HT1080 (cell line): ENCODE measurements at places on chromosomes 3 and 15.
A peak's percentile ranks its signal among the peaks of the same experiment; 100 is the strongest.

- DNase-seq = peak; percentile 3
Measured at GRCh38 chr3:89107461-89108290, at the start of gene EPHA3. TSS of gene EPHA3 (plus strand) at chr3:89107621. CDS start at chr3:89107749, 128 bp downstream.

DNA sequence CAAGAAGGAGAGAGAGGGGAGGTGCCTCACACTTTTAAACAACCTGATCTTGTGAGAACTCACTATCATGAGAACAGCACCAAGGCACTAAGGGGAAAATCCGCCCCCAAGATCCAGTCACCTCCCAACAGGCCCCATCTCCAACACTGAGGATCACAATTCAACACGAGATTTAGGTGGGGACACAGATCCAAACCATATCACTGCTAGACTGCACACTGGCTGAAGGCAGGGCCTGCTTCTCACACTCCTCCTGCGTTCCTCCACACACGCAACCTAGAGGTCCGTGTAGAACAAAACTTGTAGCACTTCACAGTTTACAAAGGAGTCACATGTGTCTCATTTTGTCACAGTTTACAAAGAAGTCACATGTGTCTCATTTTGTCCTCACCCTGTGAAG, 97.8 kb downstream of the DAPK2 start:
- no peak for DNase-seq

DNA sequence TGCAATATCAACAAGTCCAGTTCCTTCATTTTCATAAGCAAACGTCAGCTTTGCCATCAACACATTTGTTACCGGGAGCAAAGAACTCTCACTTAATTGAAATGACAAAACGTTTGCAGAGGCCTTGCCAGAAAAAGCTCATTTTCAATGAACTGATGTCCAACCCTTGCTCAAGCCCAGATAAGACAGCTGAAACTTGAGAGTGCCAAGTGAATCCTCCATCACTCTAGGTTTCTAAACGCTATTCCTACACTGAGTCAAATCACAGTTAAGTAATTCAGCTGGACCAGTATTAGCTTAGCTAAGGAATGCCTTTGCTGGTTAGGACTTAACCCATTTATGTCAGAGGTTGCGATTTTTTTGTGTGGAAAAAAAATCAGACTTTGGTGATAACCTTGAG, 11.5 kb downstream of the CHSY1 start:
- no peak for DNase-seq

DNA sequence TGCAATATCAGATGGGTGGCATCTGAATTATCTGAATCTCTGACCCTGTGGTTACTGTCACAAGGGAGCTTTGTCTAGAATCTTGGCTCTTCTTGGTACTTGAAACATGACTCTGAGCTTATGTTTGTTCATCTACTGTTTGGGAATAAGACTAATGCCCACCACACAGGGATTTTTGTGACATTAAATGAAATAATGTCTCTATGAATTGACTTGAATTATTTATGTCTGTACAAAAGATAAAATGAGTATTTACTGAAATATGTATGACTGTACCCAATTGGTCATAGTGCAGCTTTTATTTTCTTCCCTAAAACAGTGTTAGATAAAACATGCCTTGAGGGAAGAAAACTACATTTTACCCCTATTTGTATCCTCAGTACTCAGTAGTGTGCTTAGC, 87.9 kb upstream of the ZPLD1 start:
- DNase-seq = peak; percentile 41

- DNase-seq = no peak
Measured at GRCh38 chr3:11285471-11285870, 13.3 kb downstream of the ATG7 start.

GRCh38 chr15:22915866-22916515, 64.2 kb downstream of the CYFIP1 start:
- no peak for DNase-seq

- DNase-seq = peak; percentile 48
Measured at GRCh38 chr15:89401631-89402517, 67.2 kb upstream of the POLG start.

DNA sequence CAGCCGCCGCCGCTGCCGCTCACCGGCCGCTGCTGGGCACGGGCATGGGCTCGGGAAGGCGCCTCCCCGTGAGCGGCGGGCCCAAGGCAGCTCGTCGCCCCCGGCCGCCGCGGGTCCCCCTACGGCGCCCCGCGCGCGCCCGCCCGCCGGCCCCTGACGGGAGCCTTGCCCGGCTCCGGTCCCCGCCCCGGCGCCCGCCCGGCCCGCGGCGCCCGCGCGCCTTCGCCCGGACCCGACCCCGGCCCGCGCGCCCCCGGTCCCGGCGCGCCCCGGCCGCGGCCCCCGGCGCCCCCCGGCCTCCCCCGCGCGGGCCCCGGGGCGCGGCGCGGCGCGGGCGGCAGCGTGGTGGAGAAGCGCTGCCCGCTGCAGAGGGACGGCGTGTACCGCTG, 177.7 kb downstream of the OR4M2 start:
- no peak for DNase-seq

GRCh38 chr3:4413467-4413866, 53.6 kb downstream of the SUMF1 start:
- peak; percentile 67 for DNase-seq

DNA sequence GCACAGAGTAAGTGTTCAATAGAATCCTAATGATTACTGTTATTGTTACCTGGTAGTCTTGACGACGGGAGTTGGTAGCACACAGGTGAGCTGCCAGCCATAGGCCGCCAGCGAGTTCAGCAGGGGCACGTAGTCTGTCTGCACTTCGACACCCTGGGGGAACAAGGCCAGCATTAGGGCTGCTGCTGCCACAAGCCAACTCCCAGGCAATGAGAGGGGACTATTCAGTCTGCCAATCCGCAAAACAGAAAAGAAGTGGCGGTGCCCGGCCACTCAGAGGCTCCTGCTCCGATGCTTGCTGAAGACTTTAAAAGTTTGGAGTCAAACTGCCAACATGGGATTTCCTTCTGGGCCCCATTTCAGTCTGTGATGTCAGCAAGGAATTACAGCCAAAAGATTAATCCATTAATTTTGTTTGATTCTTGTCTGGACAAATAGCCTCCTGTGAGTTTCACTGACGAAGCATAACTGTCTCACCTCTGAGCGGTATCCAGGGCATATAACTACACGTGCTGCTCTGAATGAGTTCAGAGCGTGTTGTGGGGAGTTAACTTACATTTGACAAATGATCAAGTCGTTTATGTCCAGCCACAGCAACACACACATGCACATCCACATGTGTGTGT, 61.8 kb downstream of the OXNAD1 start:
- DNase-seq = no peak

DNA sequence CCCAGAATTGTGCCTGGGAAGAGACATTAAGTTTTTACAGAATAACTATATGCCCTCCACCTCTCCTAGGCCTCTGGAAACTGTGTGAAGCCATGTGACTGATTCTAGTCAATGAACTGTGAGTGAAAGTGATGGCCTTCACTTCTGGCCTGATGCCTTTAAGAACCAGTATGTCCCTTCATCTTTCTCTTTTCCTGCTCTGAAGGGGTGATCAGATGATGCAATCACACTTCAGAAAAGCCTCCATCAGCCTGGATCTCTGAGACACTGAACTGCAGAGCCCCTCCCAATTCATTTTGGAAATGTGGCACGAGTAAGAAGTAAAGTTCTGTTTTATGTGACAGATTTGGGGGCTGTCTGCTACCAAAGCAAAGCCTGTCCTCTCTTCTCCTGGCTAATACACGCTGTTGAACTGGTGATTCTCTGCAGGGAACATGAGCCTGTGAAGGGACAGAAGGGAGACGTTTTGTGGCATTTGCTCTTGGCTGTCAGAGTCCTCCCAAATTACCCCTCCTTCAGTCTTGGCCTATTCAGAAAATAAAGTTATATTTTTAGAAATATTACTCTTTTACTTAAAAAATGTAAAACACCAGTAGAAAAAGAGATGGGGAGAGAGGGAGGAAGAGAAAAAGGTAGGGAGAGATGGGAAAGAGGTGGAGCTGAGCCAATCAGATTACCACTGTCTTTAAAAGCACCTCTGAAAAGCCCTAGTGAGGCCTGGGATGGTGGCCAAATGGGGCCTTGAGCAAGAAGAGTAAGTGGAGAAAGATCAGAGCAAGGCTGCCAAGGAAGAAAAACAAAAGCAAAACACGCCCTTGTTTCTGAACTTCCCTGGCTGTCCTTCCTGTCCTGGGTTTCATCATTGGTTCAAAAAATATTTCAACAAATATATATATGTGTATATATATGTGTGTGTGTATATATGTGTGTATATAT, 40.9 kb upstream of the RYK start:
- DNase-seq = peak; percentile 60

DNA sequence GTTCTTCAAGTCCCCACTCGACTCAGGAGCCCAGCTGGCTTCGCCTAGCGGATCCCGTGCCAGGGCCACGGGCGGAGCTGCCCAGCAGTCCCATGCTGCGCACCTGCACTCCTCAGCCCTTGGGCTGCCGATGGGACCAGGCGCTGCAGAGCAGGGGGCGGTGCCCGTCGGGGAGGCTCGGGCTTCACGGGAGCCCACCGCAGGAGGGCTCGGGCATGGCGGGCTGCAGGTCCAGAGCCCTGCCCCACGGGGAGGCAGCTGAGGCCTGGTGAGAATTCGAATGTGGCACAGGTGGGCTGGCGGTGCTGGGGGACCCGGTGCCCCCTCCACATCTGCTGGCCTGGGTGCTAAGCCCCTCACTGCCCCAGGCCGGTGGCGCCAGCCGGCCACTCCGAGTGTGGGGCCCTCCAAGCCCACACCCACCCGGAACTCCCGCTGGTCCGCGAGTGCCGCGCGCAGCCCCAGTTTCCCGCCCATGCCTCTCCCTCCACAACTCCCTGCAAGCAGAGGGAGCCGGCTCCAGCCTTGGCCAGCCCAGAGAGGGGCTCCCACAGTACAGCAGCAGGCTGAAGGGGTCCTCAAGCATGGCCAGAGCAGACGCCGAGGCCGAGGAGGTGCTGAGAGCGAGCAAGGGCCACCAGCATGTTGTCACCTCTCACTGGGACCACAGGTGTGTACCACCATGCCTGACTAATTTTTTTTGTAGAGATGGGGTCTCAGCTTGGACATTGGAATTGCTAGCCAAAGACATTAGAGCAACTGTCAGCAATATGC, 17.0 kb downstream of the RAB7A start:
- no peak for DNase-seq

GRCh38 chr3:128872282-128872681, 7.1 kb upstream of the ACAD9 start:
- DNase-seq = no peak

DNA sequence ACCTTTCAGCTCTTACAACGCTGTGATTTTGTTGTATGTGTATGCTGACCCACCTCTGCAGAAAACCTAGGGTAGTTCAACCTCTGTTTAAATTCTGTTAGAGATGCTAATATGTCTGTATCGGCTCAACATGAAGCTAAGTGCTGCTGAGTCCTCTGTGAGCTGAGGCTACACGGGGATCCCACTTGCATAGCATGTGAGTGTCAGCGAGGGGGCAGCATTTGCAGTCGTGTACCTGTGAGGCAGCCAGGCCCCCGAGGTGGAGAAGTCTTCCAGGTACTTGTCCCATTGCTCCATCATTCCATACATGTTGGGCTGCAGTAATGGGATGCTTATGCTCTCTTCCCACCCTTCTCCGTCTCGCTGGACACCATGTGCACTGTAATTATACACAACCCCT, 3.7 kb downstream of the MKRN2OS start:
- no peak for DNase-seq

GRCh38 chr3:154794814-154795445, 285.2 kb upstream of the MME start:
- DNase-seq = no peak

GRCh38 chr15:66017000-66017399, 147.7 kb downstream of the RAB11A start:
- no peak for DNase-seq

DNA sequence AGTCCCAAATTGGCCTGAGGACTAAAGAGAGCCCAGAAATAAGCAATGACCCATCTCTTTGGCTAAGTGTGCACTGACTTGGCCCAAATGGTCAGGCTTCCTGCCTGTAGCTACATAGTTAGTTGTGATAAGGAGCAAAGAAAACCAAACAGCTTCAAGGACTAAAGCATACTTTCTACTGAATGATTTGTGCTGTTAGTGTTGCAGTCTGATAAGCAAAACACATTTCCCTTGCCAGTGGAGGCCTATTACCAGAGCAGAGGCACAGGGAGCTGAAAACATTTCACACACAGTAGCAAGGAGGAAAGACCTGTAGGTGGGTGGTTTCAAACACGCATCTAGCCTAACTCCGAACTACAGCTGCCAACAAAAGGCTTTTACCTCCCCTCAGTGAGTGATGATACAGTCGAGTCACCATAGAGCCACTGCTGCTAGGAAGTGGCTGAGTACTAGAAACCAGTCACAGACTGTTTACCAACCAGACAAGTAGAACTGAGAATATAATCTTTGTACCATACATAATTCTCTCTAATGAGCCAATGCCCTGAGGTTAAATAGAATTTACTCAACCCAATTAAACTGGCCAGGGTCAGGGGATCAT, 222.3 kb upstream of the THBS1 start:
- no peak for DNase-seq

- DNase-seq = no peak
Measured at GRCh38 chr15:88241060-88241459, 15.5 kb downstream of the NTRK3 start.

DNA sequence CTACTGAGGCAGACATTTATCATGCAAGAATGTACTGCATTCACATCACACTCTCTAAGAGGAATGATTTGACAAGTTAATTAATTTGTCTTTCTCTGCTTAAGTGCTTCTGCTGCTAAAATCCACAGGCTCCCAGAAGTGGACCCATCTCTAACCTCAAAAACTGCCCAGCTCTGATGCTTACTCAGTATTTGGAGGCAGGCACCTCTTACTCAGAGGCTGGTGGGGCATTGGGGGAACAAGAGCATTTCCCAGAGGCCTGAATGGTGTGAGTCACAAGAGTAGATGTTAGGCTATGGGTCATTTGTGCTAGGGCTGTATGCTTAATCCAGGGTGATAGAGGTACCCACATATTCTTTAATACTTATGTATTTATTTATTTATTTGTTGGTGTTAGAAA, 34.4 kb upstream of the HCN4 start:
- DNase-seq = peak; percentile 3

- no peak for DNase-seq
Measured at GRCh38 chr3:48057521-48057920, 41.3 kb upstream of the MAP4 start.

DNA sequence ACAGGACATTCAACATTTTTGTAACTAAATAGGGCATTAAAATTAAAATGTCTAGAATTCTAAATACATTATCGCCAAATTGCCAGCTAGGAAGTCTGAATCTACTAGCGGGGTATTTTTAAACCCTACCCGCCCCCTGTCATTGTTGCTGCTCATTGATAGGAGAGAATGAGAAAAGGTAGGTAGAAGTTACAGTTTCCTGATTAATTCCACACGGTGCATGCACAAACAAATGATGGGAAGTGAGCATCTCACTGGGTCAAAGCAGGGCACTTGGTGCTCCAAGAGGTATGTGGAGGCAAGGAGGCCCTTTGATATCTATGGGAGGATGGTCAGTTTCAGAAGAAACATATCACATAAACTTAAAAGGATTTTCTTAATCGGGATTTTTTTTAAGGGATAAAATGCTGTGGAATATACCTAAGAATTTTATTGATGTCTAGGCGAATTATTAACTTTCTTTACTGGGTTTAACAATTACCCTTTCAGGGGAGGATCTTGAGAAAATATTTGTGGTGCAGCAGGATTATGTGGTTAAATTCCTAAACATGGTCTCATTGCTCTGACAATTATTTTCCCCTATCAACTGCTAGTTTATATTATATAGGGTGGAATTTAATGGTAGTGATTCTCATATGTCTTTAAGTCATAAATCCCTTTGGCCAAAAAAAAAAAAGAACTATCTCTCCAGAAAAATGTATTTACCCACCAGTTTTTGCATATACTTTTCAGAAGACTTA, 236.0 kb upstream of the GOLGA6L4 start:
- peak; percentile 47 for DNase-seq

- DNase-seq = no peak
Measured at GRCh38 chr15:99440551-99441443, 125.0 kb upstream of the MEF2A start.

- DNase-seq = no peak
Measured at GRCh38 chr15:40053831-40054604, 15.0 kb upstream of the SRP14 start.
